ENCODE measurements at places on chromosomes 6 and 20.

GRCh38 chr6:111487661-111488060, 4.6 kb upstream of the REV3L start:
- DNase-seq: no peak

DNA sequence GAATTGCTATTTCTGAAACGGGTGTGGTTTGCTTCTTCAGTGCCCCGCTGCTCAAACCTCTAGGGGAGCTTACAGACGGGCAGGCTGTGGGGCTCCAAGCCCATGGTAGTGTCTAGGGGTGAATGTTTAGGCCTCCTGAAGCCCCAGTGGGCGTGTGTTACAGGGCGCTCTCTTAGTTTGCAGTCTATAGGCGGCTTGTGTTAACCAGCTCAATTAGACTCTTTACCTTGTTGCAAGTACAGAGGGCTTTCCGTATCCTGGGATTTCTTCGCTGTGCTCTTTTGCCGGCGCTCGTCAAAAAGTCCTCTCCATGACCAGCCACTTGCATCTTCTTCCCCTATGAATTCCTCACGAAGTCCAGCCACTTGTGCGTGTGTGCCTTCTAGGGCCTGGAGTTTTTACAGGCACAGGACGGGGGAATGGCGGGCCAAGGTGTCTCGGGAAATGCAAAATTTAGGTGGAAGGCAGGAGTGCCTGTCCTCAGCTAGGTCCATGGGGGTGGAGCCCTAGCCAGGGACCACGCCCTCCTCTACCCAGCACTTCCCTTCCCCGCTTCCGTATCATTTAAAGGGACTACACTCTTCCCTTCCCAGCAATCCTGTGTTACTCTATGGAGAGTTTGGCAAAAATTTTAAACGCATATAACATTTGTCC, 94.5 kb downstream of the HTR1B start:
- DNase-seq: no peak

- DNase-seq: no peak
These were observed 119.4 kb downstream of the ZFAND3 start for GRCh38 chr6:37938909-37939308.

- no peak for DNase-seq
These were observed 184.3 kb downstream of the SOX4 start for GRCh38 chr6:21777846-21778245.

- DNase-seq: no peak
These were observed 52.4 kb upstream of the SPDEF start for GRCh38 chr6:34608321-34609091.

DNA sequence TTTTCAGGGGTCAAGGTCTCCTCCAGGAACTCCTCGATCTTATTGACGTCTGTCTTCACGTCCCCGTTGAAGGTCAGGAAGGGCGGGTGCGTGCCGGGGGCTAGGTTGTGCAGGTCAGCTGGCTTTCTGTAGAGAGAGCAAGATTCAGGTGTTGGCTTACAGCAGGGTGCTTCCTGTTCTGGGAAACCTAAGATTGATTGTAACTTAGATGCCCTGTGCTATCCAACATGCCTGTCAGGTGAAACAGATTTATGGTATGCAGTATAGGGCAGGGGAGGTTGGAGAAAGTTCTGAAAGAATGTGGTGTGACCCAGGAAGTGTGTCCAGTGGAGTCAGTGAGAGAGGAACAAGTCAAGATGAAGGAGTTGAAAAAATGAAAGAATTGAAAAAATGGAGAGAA, 66.4 kb downstream of the CLIC5 start:
- DNase-seq: no peak

GRCh38 chr20:60485012-60485760, 527.0 kb downstream of the CDH26 start:
- no peak for DNase-seq

DNA sequence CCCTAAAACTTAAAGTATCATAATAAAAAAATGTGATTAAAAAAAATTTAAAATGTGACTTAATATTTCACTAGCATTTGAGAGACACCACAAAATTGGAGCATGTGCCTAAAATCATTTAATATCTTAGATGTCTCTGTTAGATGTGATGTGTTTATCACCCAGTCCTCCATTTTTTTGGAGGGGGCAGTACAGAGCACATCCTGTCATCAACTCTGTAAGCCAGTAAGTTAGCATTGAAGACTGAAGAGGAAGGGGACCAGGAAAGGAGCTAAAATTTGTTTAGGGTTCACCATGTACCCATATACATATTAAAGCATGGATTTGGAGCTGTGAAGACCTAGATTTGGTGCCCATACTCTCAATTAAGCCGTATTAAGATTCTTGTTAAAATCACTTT, 30.7 kb upstream of the ADIG start:
- no peak for DNase-seq

- DNase-seq: no peak
These were observed 62.6 kb downstream of the SRC start for GRCh38 chr20:37408302-37409193.

GRCh38 chr6:154509421-154510143, 903 bp downstream of the CNKSR3 start:
- no peak for DNase-seq

DNA sequence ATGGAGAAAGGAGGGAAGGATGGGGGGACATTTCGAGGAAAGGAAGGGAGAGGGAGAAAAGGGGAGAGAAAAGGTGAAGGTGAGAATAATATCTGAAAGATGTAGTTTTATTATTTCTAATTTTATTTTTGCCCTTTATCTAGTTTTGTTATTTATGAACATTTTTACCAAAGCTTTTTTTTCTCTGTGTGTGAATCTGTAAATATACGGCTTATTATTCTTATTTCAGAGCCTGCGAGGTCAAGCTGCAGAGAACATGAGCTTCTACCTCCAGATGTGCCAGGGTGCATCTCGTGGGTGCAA, 35.0 kb downstream of the HLA-A start:
- DNase-seq: no peak

DNA sequence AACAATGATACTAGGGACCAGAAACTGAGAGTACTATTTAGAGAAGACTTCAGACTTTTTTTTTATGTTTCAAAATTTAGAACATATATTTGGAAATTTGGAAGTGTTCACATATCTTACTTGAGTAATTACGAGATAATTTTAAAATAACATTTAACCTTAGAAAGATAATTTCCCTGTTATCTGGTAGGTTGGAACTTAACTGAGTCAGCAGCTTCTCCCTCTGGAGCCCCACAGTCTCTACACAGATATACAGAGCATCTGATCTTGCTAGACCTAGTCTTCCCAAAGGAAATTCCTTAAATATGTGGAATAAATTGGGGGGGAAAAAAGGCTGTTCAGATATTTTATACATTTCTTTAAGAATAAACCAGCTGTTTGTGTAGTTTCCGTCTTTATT, 48.6 kb downstream of the TSPYL4 start:
- DNase-seq: no peak

DNA sequence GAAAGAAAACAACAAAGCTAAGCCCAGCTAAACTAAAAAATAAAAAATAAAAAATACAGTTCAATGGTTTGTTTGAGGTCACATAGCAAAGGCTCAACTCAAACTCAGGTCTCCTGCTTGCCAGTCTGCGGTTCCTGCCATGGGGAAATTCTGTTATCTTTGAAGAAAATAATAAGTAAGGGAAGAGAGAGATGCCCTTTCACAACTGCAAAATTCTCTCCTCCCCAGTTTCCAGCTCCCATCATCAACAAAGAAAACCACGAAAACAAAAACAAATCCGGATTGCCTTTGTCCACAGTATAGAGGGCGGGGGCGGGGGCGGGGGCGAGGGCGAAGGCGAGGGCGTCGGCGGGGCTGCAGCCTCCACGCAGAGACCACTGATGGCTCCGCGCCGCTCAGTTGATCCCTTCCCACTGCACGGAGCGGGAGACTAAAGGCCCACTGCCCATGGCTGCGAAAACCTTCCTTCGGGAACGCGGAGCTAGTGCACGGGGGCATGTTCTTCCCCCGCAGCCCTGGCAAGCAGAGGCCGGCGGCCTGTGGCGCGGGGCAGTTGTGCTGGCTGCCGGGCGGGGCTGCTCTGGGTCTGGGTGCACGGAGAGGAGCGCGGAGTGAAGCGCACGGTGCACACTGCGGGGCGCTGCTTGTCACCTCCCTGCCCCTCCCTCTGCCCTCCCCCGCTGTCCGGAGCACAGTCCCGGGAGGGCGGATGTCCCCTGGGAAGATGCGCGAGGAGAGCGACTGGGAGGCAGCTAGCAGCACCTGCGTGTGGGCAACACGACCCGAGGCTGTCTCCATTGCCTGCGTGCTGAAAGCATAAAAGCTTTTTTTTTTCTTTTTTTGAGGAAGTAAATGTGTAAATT, 54.1 kb upstream of the TPD52L1 start:
- peak; percentile 26 for DNase-seq

- DNase-seq: no peak
These were observed 127.2 kb upstream of the TAB2 start for GRCh38 chr6:149190224-149190831.

DNA sequence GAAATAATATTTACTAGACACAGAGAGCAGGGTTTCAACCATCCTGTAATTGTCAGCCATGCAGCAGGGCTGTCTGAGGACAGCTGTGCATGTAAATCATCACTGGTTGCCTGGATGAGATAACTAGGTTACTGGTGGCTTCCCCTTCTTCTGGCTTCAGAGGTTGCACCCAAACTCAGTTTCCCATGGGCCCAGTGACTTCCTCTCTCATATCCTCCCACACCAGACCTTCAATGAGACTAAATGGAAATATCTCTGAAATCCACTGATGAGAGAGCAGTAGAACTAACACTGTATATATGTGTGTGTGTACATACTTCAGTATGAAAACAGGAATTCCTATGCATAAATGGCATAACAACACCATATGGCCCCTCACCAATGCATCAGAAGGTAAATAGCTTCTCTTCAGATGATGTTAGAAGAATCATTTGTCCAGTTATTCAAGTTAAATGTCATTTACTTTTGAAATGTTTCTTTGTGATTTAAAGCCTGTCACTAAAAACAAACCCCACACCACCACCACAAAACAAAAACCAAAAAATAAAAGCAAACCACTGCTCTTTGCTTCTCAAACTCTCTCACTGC, 51.0 kb upstream of the IL20RA start:
- no peak for DNase-seq

- DNase-seq: no peak
These were observed 1.3 kb downstream of the FERMT1 start for GRCh38 chr20:6121504-6121903.

GRCh38 chr6:136566007-136566487, 15.8 kb upstream of the MAP7 start:
- DNase-seq: peak; percentile 69

DNA sequence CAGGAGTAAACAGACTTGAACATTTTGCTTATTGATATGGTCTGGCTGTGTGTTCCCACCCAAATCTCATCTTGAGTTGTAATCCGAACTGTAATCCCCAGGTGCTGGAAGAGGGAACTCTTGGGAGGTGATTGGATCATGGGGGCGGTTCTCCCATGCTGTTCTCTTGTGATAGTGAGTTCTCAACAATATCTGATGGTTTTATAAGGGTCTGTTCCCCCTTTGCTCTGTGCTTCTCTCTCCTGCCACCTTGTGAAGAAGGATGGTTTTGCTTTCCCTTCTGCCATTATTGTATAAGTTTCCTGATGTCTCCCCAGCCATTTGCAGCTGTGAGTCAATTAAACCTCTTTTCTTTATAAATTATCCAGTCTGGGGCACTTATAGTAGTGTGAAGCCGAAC, 40.0 kb downstream of the MYLIP start:
- peak; percentile 17 for DNase-seq

DNA sequence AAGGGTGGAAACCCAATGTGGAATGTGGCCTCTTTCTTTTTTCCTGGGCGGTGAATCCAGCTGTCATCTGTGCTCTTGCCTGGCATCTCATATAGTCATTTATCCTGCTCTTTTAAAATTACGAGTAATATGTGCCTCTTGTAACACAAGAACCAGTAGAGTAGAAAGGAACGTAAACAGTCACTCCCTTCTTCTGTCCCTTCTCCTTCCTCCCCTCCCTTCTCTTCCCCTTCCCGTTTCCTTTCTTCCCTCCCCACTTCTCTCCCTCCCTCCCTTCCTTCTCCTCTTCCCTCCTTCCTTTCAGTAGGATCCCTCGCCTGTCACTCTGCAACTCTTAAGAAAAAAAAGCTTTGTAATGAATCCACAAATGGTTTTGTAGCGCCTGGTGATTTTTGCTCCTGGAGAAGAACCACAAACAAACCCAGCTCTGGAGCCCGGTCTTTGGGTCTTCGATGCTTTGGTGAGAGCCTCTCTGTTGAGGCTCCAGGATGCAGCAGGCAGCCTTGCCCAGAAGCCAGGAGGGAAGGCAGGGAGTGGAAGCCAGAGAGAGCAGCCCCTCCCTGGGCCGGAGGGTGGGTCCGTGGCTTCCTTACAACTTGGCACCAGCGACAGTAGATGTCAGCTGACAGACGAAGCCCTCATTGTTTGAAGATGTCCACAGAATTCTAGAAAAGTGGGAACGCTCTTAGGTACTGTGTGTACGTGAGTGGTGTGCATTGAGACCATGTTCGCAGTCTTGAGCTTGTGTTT, 15.0 kb downstream of the DUSP22 start:
- no peak for DNase-seq

DNA sequence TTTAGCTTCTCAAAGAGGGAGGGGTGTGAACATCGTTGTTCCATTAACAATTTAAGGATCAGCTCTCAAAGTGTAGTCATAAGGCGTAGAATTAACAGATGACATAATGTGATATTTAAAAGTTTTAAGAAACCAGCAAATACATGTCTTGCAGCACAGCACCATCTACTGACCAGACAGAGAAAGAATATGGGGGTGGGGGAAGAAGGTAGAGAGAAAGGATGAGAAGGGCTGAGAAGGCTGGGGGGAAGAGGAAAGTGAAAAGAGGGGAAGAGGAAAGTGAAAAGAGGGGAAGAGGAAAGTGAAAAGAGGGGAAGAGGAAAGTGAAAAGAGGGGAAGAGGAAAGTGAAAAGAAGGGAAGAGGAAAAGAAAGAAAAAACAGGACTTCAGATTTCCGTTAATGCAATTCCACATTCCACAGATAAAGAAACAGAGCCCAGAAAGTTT, 80.9 kb downstream of the HAO1 start:
- DNase-seq: no peak

- no peak for DNase-seq
These were observed 14.6 kb upstream of the FAXC start for GRCh38 chr6:99364026-99364425.

GRCh38 chr6:9405369-9405768, 970.0 kb upstream of the SLC35B3 start:
- DNase-seq: no peak

- DNase-seq: no peak
These were observed at the start of gene HCRTR2 for GRCh38 chr6:55174211-55175026. TSS of gene HCRTR2 (plus strand) at chr6:55174515. CDS start at chr6:55174588, 73 bp downstream.

- DNase-seq: no peak
These were observed 10.1 kb downstream of the PKHD1 start for GRCh38 chr6:52077180-52077884.

DNA sequence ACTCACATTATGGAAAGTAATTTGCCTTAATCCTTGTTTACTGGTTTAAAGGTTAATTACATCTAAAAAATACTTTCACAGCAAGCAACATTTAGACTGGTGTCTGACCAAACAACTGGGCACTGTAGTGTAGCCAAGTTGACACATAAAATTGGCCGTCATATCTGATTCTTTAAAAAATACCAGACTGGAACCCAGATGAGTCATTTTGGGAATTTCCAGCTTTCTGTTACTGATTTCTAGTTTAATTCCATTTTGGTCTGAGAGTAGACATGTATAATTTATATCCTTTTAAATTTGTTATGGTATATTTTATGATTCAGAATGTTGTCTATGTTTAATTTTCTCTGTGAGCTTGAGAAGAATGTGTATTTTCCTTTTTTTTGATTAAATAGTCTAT, 44.1 kb downstream of the SCP2D1 start:
- no peak for DNase-seq

- no peak for DNase-seq
These were observed 110.4 kb downstream of the SYCP2 start for GRCh38 chr20:59823030-59823423.

- no peak for DNase-seq
These were observed 139.8 kb downstream of the DTNBP1 start for GRCh38 chr6:15522856-15523529.

Data from KG1 (cell line).